ENCODE measurements at places on chromosomes 5 and 9. TPM values are rescaled to one million over a fixed set of nuclear protein-coding genes. Genes with fewer than 3 reads are reported as not detected.

The HMMR gene
- 118 TPM for total RNA-seq

DNA sequence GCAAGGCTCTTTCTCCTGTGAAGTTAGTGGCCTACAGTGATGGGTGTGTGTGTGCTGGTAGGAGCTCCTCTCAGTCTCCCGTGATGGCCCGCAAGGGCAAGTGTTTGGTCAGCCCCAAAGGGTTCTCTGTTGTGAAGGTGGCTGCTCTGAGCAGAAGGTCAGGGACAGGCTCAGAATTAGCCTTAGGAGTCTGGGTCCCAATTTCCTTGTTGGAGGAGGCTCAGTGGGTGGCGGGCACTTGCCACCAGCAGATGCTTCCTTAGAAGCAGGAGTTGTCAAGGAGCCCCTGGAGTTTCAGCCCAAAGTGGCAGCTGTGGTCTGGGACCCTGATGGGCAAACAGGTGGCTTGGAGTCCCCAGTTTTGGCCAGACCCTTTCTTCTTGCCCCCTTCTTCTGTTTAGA is 154.4 kb downstream of the MACROH2A1 start:
- H3K27ac ChIP-seq = no peak overlapping the region
- no peaks in the 10 kb centered on the region for H3K4me1 ChIP-seq
- H3K4me3 ChIP-seq = no peak overlapping the region
- DNase-seq = no peak
- H3K36me3 ChIP-seq = no peaks in the 10 kb centered on the region

The GPR21 gene
- total RNA-seq = 0.31 TPM

GRCh38 chr5:72283358-72283757 is 36.7 kb downstream of the MRPS27 start:
- H3K27me3 ChIP-seq = no peaks in the 10 kb centered on the region
- peaks cover 34% of the 10 kb centered on the region for H3K36me3 ChIP-seq
- no peaks in the 10 kb centered on the region for H3K4me1 ChIP-seq
- H3K4me3 ChIP-seq = no peak overlapping the region

DNA sequence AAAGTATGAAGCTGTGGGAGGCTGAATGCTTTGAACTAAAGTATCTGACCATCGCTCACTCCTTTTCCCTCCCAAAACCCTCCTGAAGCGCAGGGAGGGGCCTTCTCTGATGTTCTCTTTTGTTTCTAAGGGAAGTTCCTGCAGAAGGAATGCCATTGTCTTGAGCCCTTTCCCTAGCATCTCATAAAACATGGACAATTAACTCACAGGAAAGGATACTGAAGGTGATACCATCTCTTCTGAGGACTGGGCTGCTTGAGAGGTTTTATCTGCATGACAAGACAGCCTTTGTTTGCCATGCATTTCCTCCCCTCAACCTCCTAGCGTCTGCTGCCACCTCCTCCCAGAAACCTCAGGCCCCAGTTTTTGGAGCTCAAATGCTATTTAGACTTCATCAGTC is 4.3 kb upstream of the RMND5B start:
- no peaks in the 10 kb centered on the region for H3K27me3 ChIP-seq
- no peak overlapping the region for H3K27ac ChIP-seq
- H3K36me3 ChIP-seq = no peaks in the 10 kb centered on the region
- no peak for DNase-seq

GRCh38 chr5:116480894-116481510 is 93.6 kb downstream of the SEMA6A start:
- H3K27ac ChIP-seq = no peak overlapping the region
- peaks cover 18% of the 10 kb centered on the region for H3K36me3 ChIP-seq
- no peak for DNase-seq
- H3K4me3 ChIP-seq = no peak overlapping the region

- H3K4me1 ChIP-seq = peaks cover 69% of the 10 kb centered on the region
- no peaks in the 10 kb centered on the region for H3K36me3 ChIP-seq
- no peak for DNase-seq
- no peaks in the 10 kb centered on the region for H3K27me3 ChIP-seq
- no peak overlapping the region for H3K4me3 ChIP-seq
These were observed 9.4 kb downstream of the PAM start for GRCh38 chr5:102764381-102765004.

- H3K27me3 ChIP-seq = peaks cover 2% of the 10 kb centered on the region
- no peak overlapping the region for H3K27ac ChIP-seq
- no peak overlapping the region for H3K4me3 ChIP-seq
- peaks cover 19% of the 10 kb centered on the region for H3K4me1 ChIP-seq
- peaks cover 37% of the 10 kb centered on the region for H3K36me3 ChIP-seq
- no peak for DNase-seq
These were observed 88.0 kb downstream of the NLN start for GRCh38 chr5:65809817-65810531.

DNA sequence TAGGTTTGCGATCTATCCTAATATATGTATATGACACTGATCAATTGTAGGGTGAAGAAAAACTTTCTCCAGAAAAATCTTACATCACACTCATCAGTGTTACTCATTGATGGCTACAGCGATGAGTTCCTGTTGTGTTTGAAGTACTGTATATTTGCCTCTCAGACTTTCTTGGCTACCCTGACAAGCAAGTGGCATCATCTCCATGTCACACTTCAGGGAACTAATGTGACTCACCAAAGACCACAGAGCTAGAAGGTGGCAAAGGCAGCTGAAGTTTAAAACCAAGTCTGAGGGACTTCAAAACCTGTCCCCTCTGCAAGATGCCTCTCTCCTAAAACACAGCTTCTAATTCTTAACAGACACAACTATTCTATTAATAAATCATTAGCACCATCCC is 451.4 kb downstream of the CTNND2 start:
- no peak overlapping the region for H3K27ac ChIP-seq
- no peaks in the 10 kb centered on the region for H3K27me3 ChIP-seq
- no peak for DNase-seq
- H3K4me3 ChIP-seq = no peak overlapping the region
- no peaks in the 10 kb centered on the region for H3K4me1 ChIP-seq
- H3K36me3 ChIP-seq = no peaks in the 10 kb centered on the region

The PTGES gene
- total RNA-seq = not detected

- no peaks in the 10 kb centered on the region for H3K4me1 ChIP-seq
- no peak for DNase-seq
- H3K27ac ChIP-seq = no peak overlapping the region
- no peaks in the 10 kb centered on the region for H3K36me3 ChIP-seq
These were observed 8.0 kb downstream of the GFPT2 start for GRCh38 chr5:180345186-180345585.

The ACTBL2 gene
- total RNA-seq = not detected

The BSPRY gene
- total RNA-seq = 8.5 TPM

All from activated CD4-positive, alpha-beta memory T cell treated with anti-CD3 and anti-CD28 coated beads for 36 hours (primary cell).